ENCODE measurements at places on chromosomes 13 and 19.

DNA sequence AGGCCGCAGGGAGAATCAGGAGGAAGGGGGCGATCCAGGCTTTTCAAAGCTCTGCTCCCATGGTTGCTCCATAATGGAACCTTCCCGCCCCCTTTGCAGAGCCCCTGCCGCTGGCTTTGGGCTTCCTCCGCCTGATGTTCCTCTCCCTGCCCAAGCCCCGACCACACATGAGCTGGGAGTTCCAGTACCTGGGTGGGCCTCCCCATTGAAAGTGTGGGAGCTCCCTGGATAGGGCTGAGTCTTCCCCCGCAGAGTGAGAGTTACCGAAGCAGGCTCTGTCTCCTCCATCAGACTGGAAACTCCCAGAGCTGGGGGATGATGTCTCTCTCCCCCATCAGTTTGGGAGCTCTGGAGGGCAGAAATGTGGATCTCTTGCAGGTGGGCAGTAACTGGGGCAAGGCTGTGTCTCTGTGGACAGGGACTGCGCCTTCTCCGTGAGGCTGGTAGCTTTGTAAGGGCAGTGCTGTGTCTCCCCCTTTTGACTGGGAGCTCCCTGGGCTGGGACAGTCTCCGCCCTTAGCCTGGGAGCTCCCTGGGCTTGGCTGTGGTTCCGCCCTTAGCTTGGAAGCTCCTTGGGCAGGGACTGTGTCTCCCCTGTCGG is 722 bp downstream of the DCAF15 start:
- DNase-seq, result no peak

- peak; percentile 59 for DNase-seq
These were observed 5.3 kb downstream of the SLC27A1 start for GRCh38 chr19:17475541-17476115.

DNA sequence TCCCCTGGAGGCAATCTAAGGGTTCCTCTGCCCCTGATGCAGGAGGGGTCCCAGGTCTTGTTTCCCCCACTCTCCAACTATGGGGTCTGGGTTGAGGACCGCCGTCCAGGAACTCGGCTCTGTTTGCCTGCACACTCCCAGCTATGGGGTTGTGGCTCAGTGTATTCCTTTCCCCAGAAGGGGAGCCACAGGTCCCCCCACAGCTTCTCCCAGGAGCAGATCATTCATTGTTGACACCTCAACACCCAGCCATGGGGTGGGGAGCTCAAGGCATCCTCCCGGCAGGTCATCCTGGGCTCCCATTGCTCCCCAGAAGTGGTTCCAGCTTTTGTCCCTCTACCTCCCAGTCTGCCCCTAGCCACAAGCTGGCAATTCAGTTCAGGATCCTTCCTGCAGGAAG is 975 bp downstream of the ZNF358 start:
- DNase-seq, result no peak

- no peak for DNase-seq
These were observed 179.3 kb downstream of the KATNAL1 start for GRCh38 chr13:30128095-30128494.

DNA sequence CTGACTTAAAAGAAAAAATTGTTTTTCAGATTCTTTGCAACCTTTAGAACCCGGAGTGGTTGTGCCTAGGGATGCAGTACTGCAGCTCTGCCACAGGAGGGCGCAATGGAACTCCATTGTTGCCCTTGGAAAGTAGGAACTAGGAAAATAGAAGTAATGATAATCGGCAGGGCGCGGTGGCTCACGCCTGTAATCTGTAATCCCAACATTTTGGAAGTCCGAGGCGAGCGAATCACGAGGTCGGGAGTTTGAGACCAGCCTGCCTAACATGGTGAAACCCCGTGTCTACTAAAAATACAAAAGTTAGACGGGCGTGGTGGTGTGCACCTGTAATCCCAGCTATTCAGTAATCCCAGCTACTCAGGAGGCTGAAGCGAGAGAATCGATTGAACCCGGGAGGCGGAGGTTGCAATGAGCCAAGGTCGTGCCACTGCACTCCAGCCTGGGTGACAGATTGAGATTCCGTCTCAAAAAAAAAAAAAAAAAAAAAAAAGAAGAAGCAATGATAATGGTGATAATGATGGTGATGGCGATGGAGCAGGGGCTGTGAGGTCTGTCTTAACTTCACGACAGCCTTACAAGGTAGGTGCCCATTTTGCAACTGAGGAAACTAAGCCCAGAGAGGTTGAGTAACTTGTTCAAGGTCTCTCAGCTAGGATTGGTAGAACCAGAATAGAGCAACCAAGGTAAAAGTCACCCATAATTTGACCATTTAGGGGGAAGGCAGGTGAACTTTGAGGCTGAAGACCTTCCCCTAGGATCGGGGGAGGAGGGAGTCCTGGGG is 5.5 kb upstream of the ADAMTS10 start:
- DNase-seq, result no peak

- no peak for DNase-seq
These were observed 11.7 kb downstream of the NOP53 start for GRCh38 chr19:47756953-47757608.

GRCh38 chr19:18700501-18701249 is 17.2 kb downstream of the CRTC1 start:
- peak; percentile 80 for DNase-seq

- peak; percentile 53 for DNase-seq
These were observed 53.5 kb upstream of the TSC22D1 start for GRCh38 chr13:44629465-44630183.

- no peak for DNase-seq
These were observed 33.9 kb upstream of the CEACAM21 start for GRCh38 chr19:41541990-41542584.

DNA sequence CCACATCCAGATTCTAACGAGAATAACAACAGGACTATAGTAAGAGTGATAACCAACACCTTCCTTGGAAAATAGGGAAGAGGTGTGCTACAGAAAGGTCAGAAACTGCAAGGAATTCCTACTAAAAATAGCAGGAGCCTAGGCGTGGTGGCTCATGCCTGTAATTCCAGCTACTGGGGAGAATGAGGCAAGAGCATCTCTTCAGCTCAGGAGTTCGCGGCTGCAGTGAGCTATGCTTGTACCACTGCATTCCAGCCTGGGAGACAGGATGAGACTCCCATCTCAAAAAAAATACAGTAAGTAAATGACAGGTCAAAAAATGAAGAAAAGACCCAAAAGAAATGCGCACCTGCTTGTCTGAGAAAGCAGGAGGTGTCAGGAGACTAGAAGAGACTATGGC is 101.5 kb upstream of the TSHZ3 start:
- DNase-seq, result no peak

DNA sequence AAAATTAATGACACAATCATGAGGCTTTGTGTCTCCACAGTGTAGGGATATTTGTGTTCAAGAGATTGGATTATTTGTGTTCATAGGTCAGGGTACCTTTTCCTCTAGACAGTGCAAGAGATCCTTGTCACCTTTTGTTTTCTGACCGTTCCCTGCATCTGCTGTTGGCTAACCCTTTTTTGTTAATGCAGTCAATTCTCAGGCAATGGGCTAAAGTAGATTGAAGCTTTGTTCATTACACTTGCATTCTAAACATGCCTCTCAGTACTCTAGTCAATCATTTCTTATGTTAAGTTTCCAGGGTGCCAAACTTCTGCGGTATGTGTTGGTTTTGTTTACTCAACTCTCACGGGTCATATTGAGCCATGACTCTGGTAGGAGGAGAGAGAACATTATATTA is 1.8 kb upstream of the MED4 start:
- no peak for DNase-seq

- no peak for DNase-seq
These were observed 21.1 kb downstream of the PPP1R37 start for GRCh38 chr19:45114116-45114515.

- peak; percentile 33 for DNase-seq
These were observed 37.7 kb downstream of the LHFPL6 start for GRCh38 chr13:39565036-39565949.

- DNase-seq, result no peak
These were observed 11.8 kb upstream of the EDNRB start for GRCh38 chr13:77930430-77930829.

- DNase-seq, result peak; percentile 62
These were observed 312.8 kb upstream of the PCDH20 start for GRCh38 chr13:61728471-61728870.

DNA sequence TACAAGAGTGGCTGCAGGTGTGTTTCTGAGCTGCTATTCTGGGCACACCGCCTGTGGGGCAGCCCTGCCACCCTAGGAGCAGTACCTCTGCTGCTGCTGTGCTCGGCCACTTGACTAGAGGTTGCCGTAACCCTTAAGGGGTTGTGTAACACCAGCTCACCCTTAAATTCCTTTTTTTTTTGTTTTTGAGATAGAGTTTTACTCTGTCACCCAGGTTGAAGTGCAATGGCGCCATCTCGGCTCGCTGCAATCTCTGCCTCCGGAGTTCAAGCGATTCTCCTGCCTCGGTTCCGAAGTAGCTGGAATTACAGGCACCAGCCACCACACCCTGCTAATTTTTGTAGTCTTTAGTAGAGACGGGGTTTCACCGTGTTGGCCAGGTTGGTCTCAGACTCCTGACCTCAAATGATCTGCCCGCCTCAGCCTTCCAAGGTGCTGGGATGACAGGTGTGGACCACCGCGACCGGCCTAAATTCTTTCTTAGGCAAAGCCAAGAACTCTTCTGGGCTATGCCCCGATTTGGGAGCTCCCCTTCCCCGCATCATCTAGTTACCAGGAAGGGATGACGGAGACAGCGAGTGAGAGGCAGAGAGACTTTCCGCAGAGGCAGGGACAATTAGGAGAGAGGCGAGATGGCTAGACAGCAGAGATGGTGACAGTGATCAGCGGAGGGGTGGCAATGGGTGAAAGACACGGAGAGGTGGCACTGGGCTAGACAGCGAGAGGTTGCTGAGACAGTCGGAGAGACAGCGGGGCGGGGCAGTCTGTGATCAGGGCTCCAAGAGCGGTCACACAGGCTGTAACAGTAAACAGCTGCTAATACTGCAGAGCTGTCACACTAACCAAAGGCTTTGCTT is 4.4 kb upstream of the LILRA5 start:
- no peak for DNase-seq

GRCh38 chr13:100601716-100602115 is 13.1 kb upstream of the GGACT start:
- DNase-seq, result no peak

- no peak for DNase-seq
These were observed 12.3 kb downstream of the TMEM38A start for GRCh38 chr19:16673231-16673630.

DNA sequence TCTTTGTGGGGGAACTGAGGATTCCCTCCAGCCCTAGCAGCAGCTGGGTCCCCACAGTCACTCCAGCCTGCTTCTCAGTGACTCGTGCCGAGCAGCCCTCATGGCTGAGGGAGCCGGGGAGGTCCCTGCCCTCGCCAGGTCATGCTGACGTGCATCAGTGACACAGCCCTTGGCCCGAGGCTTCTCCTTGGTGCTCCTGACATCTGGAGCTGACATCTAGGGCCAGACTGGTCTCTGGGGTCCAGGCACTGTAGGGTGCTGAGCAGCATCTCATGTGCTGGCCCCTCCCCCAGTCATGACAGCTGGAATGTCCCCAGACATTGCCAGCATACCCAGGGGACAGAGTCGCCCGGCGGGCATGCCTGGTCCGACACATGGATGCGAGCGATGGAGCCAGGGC is 14.4 kb downstream of the COMP start:
- no peak for DNase-seq

DNA sequence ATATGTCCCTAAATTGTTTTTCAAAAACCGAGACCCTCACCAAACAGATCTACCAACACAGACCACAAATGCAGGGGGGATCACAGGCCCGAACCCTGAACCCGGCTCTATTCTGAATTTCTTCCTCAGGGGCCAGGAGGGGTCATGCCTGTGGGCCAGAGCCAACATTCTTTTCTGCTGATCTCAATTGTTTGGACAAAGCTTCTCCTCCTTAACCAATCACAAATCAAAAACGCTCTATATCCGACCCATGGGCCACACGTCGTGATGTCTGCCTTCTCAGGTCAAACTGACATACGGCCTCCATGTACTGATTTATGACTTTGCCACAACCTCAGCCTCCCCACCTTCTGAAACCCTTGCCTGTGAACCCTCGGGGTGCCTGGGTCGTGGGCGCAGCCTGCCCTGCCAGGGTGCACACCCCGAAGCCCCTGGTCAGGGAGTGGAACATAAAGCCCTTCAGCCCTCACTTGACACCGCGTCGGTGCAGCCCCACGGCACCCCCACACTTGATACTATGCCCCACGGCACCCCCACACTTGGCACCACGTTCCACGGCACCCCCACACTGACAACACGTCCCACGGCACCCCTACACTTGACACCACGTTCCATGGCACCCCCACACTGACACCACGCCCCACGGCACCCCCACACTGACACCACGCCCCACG is 58.4 kb upstream of the C13orf46 start:
- peak; percentile 41 for DNase-seq

- no peak for DNase-seq
These were observed 674.5 kb downstream of the PCDH17 start for GRCh38 chr13:58306062-58306461.

- no peak for DNase-seq
These were observed 7.0 kb downstream of the CLASRP start for GRCh38 chr19:45045671-45046353.

GRCh38 chr19:18477042-18477779 is 39.3 kb upstream of the ISYNA1 start:
- no peak for DNase-seq

GRCh38 chr19:14516746-14517438 is 1.3 kb downstream of the DNAJB1 start:
- DNase-seq, result no peak

- DNase-seq, result no peak
These were observed 2.5 kb downstream of the AKT1S1 start for GRCh38 chr19:49874503-49875157.

DNA sequence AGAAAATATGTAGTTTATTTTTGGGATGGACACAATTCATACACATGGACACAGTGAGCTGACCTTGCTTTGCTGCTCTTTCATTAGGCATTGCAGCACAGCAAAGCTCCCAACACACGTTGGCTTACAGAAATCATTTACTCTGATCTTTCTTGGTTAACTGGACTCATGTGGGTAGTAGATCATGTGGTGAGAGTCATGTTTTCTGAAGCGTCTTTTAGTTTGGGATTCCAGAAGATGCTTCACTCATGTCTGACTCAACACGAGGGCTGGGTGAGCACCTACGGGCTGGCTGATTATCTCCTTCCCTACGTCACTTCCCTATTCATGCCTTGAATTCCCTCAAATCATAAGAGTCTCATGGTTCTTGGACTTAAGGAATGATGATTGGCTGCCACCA is 12.1 kb upstream of the LGALS16 start:
- no peak for DNase-seq

- DNase-seq, result no peak
These were observed 37.5 kb downstream of the RFC3 start for GRCh38 chr13:33855371-33855895.

GRCh38 chr13:30745906-30746686 is 10.8 kb downstream of the ALOX5AP start:
- peak; percentile 31 for DNase-seq
